Activated CD4-positive, alpha-beta T cell treated with anti-CD3 and anti-CD28 coated beads for 1 hour (primary cell): ENCODE measurements at places on chromosomes 2 and 18.

DNA sequence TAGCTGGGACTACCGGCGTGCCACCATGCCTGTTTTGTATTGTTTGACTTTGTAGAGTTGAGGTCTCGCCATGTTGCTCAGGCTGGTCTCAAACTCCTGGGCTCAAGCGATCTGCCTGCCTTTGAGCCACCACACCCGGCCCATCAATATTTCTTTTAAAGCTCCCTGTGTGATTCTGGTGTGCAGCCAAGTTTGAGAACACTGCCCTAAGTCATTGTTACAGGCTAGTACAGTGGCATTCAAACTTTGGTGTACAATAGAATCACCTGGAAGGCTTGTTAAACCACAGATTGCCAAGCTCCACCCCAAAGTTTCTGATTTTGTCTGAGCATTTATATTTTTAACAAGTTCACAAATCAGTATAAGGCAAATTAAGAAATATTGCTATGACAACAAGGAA lies 99.9 kb downstream of the RBBP8 start:
- no peak for DNase-seq

DNA sequence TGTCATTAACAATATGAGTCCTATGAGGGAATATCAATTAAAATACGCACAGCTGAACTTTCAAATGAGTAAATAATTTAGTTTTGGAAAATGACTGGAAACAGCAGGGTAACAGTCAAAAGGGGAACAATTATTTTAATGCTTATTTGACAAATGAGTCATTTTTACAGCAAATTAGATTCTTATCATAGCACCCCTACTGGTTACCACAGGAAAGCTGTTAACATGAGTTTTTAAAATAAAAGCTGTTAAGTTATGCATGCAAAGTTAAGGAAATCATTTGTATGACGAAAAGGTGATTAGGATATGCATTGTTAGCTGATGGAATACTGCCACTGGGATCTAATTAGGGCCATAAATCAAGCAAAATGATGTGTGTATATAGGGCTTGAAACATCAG lies 435.1 kb upstream of the MEIS1 start:
- DNase-seq = no peak

- DNase-seq = no peak
These were observed 122.7 kb downstream of the VAPA start for GRCh38 chr18:10036479-10036878.

GRCh38 chr2:225735844-225736243 lies 336.3 kb downstream of the NYAP2 start:
- DNase-seq = no peak

DNA sequence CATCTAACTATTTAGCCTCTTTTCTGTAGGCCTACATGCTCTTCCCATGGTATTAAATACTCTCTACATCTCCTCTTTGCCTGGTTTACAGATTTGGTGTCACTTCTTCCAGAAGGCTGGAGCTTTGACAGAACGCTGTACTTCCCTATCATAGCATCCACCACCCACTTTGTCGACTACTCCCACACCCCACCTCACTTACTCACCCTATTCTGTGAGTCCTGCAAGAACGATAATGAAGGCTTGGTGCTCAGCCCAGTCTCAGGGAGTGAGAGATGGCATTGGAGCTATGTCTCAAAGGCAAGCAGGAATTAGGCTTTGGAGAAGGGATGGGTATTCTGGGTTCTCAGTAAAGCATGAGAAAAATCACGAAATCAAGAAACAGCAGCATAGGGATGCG lies 20.3 kb upstream of the KDM3A start:
- no peak for DNase-seq

- no peak for DNase-seq
These were observed 622.6 kb downstream of the EPHA4 start for GRCh38 chr2:220949466-220949865.

- DNase-seq = no peak
These were observed 73.6 kb downstream of the OTX1 start for GRCh38 chr2:63124218-63124617.

- DNase-seq = no peak
These were observed 53.2 kb upstream of the ALKAL2 start for GRCh38 chr2:341017-341542.

- no peak for DNase-seq
These were observed 126.3 kb downstream of the C2orf74 start for GRCh38 chr2:61288070-61288841.

- no peak for DNase-seq
These were observed 8.8 kb upstream of the MAP4K3 start for GRCh38 chr2:39445934-39446333.

GRCh38 chr2:232265329-232265728 lies 113.2 kb upstream of the ALPP start:
- no peak for DNase-seq

GRCh38 chr2:27992787-27993401 lies 102.4 kb downstream of the BABAM2 start:
- no peak for DNase-seq

DNA sequence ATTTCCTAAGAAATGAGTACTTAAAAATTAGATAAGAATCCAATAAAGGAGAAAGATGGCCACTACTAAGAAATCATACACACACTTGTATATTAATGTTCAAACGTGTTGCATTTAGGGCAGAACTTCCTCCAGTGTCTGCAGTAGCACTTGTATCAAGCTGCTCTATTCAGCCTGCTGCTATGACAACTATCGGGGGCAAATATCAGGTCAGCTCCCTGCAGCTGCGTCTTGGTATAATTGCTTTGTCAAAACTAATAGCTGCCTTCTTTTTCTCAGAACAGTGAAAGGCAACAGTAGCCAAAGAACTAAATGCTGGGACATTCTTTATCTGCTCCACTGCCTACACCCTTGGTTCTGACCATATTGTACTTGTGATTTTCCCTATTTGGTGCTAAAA lies 300.7 kb downstream of the NOL4 start:
- no peak for DNase-seq

GRCh38 chr18:48545757-48546321 lies 7.0 kb downstream of the CTIF start:
- no peak for DNase-seq

- no peak for DNase-seq
These were observed 49.7 kb upstream of the RAPH1 start for GRCh38 chr2:203584784-203585183.

DNA sequence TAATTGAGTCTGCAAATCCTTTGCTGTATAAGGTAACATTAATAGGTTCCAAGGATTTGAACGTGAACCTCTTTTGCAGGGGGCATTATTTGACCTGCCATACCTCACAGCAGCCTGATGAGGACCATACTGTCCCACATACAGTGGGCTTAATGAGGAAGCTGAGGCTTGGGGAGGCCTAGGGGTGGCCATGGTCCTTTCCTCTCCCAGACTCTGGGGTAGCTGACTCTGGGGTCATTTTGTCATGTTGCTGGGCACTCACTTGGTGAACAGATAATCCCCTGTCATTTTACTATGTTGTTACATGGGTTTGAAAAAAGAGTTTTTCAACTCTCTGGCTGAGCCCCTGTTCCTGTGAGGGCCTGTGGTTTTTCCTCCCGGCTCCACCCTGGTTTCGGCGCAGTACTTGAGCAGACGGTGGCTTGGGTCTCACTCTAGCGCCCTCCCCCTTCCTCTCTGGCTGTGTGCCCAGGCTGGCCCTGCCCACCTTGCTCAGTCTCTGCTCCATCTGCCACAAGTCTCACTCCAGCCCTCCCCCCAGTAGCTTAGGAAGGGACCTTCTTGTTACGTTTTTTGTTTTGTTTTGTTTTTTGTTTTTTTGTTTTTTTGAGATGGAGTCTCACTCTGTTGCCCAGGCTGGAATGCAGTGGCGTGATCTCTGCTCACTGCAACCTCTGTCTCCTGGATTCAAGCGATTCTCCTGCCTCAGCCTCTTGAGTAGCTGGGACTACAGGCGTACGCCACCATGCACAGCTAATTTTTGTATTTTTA lies 21.0 kb downstream of the INPP4A start:
- DNase-seq = peak; percentile 63

DNA sequence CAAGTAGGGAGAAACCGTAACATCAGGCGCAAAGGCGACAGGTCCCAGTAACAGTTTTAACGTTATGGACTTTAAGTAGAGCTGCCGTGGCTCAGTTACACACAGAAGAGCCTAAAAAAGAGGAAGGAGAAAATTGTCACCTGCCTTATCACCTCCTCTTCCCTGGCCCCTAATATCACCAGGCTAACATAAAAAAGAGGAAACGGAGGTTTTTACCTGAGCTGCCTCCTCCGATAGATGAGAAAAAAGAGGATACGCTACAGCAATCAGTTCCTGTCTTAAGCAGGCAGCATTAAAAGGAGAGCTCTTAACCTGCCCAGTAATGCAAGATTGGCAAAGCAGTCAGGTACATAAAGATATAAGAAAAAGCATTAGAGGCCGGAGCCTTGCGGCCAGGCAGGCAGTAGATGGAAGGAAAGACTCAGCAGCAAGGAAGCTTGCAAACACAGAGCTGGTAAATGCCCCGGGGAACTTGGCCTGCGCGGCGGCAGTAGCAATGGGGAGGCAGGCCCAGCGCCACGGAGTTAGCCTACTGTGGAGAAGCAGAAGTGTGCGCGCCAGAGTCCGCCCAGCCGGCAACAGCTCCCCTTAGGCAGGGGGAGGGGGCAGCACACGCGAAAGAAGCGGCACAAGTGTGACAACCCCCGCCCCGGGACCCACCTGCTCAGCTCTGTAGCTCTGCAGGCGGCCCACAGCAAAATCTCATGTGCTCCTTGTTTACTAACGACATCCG lies 116.3 kb upstream of the SCN7A start:
- DNase-seq = no peak

DNA sequence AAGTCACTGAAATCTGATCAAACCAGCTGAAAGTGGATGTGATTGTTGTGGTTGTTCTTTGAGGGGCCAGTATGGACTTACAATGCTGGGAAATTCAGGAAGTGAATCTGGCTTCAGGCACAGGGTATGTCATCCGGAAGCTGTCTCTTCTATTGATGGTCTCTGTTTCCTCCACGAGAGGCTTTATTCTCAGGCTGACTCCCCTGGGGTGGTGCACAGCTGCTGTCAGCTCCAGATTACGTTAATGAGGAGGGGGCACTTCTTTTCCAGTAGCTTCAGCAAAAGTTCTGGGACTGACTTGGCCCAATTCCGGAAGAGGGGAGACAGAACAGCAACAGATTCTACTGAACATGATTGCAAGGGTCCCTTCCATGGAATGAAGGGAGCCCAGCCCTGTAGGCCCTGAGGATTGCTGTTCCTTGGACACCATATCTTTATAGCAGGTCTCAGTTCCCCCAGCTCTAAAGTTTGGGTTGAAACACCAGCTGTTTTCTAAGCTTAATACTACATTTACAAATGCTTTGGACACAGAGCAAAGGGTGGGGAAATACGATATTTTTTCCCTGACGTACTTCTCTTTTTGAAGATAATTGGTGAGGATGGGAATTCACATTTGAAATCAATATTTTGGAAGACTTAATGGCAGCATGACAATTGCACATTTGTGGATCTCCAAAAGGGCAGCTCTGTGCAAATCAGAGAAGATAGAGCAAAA lies 400.9 kb downstream of the TSN start:
- DNase-seq = no peak

GRCh38 chr2:39408351-39409136 lies 28.5 kb downstream of the MAP4K3 start:
- DNase-seq = no peak

DNA sequence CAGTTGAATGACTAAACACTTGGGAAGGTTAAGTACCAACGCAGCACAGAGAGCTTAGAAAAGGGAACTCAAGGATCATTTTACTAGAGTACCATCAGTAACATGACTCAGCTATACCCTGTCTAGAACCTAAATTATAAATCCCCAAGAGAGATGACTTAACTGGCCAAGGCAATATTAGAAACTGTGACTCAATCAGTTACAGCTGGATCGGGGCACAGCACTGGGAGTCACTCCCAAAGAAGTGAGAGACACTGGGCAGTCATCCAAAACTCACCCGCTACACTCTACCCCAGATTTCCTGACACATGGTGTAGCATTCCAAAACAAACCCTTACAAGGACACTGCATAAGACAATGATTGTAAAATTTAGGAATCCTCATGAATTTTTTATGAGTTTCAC lies 17.7 kb downstream of the IWS1 start:
- no peak for DNase-seq

DNA sequence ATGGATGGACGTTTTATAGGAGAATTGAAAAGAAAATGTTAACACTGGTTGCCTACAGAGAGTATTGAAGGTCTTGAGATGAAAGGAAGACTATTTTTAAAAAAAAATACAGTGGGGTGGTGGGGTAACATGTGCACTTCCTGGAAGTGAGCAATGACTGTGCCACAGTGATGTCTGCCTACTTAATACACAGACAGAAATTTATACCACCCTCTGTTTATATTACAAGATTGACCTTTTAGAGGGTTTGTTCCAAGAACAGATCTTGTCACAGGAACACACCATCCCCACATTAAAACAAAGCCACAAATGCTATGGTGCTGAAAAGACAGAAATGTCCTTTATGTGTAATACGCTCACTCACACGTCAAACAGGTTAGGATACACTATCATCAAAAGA lies 87.6 kb downstream of the THADA start:
- no peak for DNase-seq

- DNase-seq = no peak
These were observed 41.1 kb upstream of the REG3G start for GRCh38 chr2:78984386-78984785.

- DNase-seq = no peak
These were observed 52.7 kb downstream of the PTGR3 start for GRCh38 chr18:75156139-75156750.

- DNase-seq = no peak
These were observed 786 bp downstream of the TET3 start for GRCh38 chr2:73985308-73986084.

DNA sequence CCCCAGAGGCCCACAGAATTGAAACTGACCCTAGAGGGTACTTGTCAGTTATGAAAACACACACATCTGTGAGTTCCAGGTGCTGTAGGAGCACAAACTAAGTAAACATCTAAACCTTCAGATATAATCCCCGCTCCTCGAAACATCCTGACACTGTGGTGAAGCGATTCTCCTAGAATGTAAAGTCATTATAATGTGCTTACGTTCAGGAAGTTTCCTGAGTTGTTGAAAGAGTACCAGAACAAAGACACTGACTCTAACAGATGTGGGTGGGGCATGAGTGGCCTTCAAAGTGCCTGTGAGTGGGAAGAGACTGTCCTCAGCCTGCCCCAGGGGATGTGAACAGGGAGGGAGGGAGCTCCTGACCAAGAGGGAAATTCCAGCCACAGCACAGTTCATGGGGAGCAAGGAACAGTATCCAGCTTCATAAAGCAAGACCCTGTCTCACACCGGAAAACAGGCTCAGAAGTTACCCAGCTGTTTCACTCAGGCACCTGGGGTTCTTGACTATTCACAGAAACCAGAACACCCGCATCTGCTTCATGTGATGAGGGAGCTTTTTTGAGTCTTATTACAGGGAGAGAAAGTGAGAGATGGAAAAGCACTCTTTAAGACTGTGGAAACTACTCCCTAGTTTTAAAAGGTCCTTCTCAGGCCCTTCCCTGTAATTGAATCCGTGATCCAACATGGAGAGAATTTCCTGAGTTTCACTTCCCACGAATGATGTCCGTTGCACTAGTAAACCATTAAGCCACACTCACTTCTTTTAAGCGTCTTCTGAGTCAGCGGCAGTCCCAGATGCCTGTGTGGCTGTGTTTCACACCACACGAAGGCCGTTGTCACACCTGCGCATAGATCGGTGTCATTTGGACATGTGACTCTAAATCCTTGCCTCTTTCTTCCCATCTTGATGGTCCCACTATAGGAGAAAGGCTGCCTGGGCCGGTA lies 88.6 kb upstream of the EML6 start:
- DNase-seq = no peak
